T-helper 2 cell (primary cell): ENCODE measurements at places on chromosomes 2 and 18.

- DNase-seq: no peak
These were observed 608.1 kb downstream of the LRP1B start for GRCh38 chr2:141522702-141523101.

- DNase-seq: no peak
These were observed 54.3 kb downstream of the DGKD start for GRCh38 chr2:233408366-233409285.

DNA sequence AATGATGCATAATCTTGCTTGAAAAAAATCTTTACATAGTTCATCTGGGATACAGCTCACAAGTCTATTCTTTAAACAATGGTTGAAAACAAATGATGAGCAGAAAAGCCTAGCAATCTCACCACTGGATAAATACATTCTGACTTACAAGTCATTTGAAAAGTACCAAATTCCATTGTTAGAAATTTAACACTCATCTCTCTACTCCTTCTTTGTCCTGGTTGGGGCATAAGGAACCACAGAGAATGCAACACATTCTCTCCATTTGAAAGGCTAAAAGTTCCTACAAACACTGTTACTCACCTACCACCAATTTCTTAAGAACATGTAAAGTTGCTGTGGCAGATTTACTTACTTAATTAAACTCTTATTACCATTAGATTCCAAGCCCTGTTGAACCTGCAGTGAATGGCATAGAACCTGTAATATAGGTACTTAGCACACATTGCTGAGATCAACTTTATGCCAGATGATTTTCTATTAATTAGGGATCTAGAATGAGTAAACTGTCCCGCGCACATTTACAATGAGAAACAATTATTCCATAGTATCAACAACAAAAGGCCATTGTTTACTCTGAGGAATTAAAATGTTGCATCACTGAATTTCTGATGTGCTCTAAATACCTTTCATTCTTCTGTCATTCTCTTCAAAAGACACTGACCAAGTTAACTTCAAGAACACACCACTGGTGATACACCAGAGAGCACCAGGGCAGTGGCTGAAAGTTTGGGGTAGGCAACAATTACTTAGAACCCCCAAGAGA lies 69.6 kb downstream of the CABYR start:
- DNase-seq: no peak

DNA sequence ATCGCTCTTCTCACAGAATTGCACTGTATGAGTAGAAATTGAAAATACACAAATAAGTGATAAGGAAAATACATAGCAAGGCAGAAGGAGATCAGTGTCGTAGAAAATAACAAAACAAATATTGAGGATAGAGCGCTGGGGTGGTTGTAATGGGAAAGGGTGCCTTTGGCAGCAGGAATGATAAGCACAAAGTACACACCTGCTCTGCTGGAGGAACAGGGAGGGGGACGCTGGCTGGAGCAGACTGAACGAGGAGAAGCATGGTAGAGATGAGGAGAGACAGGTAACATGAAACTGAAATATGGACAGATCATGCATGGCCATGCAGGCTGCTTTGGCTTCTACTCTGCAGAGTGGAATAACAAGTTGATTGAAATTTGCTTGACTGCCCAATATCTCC lies 181.2 kb upstream of the FSHR start:
- no peak for DNase-seq

DNA sequence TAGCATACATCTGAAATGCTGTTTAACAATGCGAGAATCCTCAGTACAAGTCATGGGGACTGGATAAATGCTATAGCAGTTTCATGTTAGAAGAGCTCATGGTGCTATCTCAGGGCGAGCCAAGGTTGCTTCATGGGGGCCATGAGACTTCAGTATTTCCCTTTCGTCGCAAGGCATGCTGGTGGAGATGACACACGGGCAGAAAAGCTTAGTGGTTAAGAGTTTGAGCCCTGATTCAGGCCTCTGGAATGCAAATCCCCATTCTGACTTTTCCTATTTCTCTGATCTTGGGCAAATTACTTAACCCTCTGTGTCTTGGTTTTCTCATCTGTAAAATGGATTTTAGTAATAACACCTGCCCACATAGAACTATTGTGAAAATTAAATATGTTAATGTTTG lies 57.4 kb upstream of the EPHA4 start:
- no peak for DNase-seq

DNA sequence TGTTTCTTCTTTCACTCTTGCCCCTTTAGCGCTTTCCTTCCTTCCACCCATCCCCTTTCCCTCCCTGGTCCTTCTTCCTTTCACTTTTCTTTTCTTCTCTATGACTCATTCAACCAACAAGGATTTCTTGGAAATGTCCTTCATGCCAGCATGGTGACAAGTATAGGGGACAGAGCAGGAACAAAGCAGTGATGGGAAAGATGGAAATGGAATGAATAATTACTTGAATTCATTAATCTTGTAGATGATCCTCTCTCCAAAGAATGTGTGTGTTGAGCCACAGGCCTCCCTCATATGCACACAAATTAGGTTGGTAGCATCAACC lies 1.5 kb downstream of the VAMP5 start:
- DNase-seq: no peak

GRCh38 chr18:11747286-11747685 lies 58.2 kb downstream of the GNAL start:
- DNase-seq: no peak

- DNase-seq: no peak
These were observed 1.2 kb downstream of the RPL31 start for GRCh38 chr2:101003278-101003775.

- no peak for DNase-seq
These were observed 28.4 kb downstream of the ACYP2 start for GRCh38 chr2:54143780-54144179.

GRCh38 chr18:76467371-76468190 lies 27.5 kb downstream of the ZNF516 start:
- DNase-seq: no peak

GRCh38 chr18:43932140-43932539 lies 654.9 kb upstream of the SYT4 start:
- DNase-seq: no peak

GRCh38 chr2:36387258-36387916 lies 31.8 kb downstream of the CRIM1 start:
- no peak for DNase-seq

DNA sequence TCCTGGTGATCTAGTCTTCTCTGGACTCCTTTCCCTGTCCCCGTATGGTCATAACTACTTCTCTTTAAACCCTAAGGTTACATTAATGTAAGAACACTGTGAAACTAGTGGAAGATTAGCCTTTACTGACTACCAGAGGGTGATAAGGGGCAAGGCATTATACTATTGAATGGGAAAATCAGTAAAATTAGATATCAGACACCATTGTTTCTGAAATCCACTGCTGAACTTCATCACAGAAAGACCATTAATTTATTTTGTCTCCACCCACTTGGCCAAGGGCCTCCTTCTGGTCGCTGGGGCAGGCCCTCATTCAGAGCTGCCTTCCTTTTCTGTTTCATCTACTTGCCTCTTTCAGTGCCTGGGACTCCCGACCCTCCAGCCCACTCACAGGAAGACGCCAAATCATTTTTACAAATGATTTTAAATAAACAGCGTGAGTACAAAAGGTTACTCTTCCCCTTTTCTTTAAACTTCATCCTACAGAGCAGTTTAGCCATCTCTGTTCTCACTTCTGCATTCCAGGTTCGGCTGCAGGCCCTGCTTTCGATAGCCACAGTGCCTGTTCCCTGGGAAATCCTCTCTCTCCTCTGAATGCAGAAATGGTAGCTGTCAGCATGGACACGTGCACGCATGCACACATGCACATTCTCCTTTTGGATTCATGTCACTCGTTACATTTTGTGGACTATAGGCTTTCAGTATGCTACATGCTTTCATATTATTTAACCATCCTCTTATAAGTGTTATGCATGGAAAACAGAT lies 70.3 kb upstream of the DOCK10 start:
- DNase-seq: no peak

DNA sequence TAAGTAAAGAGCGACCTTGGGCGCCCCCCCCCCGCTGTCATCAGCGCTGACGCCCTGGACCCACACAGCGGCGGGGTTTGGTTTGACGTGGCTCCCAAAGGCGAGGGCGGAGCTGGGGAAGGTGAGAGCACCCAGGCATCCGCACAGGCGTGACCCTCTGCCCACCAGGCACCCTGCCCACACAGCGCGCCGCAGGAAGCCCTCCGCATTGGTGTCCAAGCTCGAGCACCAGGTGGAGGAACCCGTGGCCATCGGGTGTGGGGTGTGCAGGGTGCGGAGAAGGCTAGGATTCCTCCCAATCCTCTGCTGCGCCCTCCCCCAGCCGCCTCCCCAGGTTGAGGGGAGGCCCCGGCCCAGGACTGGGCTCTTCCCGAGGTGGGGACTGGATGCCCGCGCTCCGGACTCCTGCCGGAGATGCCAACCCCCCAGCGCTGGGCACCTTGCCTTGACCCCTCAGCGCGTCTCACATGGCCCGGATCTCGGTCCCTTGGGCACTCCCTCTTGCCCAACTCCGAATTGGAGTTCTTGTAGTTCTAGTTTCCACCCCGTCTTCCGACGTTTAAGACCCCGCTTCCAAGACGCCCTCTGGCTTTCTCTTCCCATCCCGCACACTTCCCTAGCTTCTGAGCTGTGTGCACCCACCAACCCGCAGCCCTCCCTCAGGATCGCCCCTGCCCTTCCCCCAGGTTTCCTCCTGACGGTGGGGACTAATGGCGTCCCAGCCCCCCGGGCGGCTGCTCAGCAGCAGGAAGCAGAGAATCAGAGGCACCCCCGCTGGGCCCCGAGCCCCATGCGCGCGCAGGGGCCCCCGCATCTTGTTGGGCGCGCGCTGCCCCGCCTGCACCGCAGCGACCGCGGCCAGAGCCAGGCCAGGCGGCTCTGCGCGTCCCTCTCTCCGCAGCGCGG lies 25.9 kb upstream of the RESP18 start:
- no peak for DNase-seq

GRCh38 chr2:231351648-231352047 lies 43.9 kb upstream of the B3GNT7 start:
- DNase-seq: no peak

DNA sequence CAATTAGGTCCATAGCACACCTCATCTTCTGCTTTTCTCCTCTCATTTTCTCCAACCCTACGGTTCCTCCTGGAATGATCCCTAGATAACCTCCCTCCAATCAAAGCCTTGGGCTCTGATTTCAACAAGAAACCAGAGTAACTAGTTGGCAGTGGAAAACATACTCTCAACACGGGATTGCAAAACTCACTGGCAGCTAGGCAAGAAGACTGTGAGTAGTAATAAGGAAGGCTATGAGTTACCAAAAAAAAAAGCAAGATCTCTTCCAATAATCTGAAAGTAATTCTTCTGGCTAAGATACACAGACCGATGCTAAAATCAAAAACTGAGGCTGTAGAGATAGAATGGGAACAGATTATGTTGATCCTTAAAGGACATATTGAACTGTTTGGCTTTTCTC lies 28.4 kb upstream of the CCDC102B start:
- no peak for DNase-seq

- no peak for DNase-seq
These were observed 308.1 kb upstream of the CYRIA start for GRCh38 chr2:16973586-16974286.

DNA sequence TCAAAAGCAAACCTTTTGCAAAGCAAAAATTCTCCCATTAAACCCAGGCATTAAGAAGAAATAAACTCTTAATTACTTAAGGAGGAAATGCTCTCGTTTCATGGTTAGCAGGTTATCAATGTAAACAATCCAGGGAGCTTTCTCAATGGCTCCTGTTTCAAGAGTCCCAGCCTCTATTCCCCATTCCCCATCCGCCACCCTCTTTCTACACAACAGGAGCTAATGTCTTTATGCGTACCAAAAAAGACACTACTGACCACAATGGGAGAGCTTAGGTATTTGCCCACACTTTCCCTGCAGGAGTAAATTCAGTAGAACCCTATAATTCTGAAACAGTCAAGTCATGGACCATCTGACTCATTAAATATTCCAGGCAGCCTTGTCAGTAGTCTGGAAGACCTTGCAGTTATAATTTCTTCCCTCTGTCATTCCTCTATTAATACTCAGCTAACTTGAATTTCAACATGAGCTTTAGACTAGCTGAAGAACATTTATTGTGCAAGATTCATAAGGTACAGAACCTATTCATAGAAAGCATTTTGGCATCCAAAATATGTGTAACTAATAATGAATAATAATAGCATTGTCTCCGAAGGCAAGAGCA lies 48.6 kb downstream of the SLC8A1 start:
- DNase-seq: no peak

GRCh38 chr2:227748079-227748478 lies 2.4 kb downstream of the SCYGR8 start:
- DNase-seq: no peak

DNA sequence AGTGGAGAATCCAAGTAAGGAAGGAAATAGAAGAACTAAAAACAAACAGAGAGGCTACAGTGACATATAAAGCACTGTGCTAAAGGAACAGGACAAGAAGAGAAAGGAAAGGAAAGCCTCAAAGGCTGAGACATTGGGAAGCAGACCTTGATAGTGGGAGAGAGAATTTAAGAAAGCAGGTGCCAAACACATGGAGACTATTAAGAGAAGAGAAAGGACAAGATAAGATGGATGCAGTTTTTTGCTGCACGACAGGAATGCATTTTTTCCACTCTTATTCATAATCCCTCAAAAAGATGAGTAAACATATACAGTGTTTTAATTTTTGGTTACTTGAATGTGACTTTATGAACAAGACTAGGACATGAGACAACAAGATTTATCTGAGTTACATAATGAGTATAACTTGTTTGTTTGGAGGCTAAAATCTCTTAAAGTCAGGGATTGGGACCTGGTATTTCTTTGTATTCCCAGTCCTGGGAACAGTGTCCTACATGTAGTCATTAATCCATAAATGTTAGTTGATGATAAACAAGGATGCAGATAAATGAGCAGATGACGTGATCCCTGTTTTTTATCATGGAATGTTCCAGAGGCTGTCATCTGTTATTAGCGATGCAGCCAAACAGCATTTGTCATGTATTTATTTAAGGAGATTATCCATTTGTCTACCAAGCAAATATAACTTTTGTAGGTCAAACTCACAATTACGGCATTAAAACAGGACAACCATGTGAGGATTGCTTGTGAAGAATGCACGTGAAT lies 141.7 kb downstream of the DNER start:
- no peak for DNase-seq

GRCh38 chr2:184814421-184814820 lies 216.1 kb downstream of the ZNF804A start:
- DNase-seq: no peak

GRCh38 chr2:127437781-127438726 lies 19.8 kb downstream of the PROC start:
- no peak for DNase-seq
